ENCODE measurements at places on chromosomes 7 and 10.

DNA sequence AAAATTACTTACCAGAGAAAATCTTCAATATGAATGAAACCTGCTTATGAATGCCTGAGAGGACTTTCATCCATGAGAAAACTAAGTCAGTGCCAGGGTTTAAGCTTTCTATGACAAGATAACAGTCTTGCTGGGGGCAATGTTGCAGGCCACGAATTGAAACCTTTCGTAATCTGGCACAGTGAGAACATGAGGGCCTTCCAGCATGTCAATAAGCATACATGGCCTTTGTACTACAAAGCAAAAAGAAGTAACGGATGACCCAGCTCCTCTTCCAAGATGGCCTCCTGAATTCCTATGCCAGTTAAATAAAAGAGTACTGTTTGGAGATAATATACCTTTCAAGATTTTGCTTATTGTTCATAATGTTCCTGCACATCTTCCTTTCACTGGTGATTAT lies 270.6 kb upstream of the PHF14 start:
- no peak for DNase-seq

DNA sequence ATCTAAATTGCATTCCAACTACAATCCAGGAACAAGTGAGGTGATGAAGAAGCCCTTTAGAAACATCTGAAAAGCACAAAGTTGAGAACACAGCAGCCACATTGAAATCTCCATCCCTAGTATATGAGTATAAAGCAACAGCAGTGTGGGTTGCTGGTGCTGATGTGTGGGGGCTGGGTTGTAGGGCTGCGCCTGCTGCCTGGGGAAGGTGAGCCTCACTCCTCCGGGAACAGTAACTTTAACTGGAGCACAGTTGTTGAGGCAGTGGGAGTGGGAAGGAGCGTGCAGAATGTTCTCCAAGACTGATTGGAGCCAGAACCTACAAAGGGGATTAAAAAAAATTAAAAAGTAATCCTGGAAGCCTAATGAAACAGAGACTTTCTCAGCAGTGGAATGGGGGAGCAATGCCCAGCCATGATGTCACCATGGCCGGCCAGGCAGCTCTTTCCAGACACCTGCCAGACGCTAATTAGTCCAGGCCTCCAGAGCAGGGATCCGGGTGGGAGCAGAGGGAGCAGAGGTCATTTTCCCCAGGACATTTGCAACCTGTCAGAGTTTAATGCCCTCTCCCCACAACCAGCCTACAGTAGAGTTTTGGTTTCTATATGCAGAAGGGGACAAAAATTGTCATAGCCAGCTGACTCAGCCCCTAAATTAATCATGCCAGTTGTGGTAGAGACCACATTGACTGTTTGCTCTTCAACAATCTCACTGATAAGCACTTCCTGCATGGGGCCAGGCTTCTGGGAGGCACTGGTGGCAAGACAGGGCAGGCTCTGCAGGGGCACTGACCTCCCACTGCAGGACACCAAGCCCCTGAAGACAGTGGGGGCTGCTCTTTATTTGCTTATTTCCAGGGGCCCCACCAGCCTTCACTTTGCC lies 133.0 kb upstream of the ZNF32 start:
- no peak for DNase-seq

DNA sequence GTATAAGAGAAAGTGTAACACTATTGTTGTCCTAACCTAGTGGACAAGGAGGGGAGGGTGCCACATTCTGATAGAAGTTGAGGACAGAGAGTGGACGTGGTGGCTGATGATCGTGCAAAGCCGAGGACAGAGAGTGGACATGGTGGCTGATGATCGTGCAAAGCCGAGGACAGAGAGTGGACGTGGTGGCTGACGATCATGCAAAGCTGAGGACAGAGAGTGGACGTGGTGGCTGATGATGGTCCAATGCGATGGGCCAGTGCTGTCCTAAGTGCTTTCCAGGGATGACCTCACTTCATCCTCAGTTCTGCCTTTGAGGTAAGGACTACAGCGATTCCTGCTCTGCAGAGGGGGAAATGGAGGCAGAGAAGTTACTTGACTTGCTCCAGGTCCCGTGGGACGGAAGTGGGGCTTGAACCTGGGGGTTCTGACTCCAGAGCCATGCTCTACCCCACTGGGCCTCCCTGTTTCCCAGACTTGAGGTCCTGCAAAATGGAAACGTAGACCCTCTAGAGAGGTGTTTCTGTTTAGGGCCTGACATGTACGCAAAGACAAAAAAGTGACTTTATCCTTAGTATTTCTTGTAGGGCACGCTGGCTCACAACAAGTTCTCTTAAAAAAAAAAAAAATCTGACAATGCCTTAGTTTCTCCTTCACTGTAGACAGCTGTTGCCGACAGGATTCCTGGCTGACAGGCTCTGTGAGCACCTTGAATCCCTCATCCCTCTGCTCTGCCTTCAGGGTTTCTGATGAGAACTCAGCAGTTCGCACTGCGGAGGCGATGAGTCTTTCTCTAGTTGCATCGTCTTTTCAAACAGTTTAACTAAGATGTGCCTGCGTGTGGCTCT lies 20.3 kb upstream of the NCAPG2 start:
- DNase-seq = no peak

- DNase-seq = no peak
These were observed 7.2 kb upstream of the SNX10 start for GRCh38 chr7:26284477-26284876.

GRCh38 chr7:34222316-34222715 lies 317.0 kb downstream of the BMPER start:
- DNase-seq = no peak

- no peak for DNase-seq
These were observed 21.0 kb downstream of the ZCWPW1 start for GRCh38 chr7:100407285-100408180.
